Right renal cortex interstitium (tissue), 3 donors: ENCODE measurements at places on chromosomes 3 and 15.

GRCh38 chr3:161096771-161097367 is 8.3 kb downstream of the B3GALNT1 start:
- DNase-seq, result no peak

GRCh38 chr15:73758461-73758860 is 5.3 kb upstream of the INSYN1 start:
- DNase-seq, result no peak

GRCh38 chr3:108493862-108494261 is 16.5 kb downstream of the MYH15 start:
- no peak for DNase-seq

DNA sequence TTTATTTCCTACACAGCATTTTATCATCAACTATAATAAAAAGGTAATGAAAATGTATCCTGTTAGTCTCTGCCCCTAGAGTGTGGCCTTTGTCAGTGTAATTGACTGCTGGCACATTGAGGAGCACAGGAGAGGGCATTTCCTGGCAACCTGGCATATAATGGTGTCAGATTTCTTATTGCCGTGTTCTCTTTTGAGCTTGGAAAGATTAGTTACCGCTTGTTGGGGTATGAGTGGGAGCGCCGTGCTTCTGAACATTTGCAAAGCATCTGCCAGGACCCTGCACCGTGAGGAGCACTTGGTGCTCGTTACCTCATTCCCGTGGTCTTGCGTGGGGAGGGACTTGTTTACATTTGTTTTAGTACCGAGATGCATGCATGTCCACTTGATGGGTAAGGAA is 124.4 kb downstream of the PTPRG start:
- no peak for DNase-seq

- DNase-seq, result no peak
Measured at GRCh38 chr3:49427586-49427985, 1.5 kb downstream of the NICN1 start.

DNA sequence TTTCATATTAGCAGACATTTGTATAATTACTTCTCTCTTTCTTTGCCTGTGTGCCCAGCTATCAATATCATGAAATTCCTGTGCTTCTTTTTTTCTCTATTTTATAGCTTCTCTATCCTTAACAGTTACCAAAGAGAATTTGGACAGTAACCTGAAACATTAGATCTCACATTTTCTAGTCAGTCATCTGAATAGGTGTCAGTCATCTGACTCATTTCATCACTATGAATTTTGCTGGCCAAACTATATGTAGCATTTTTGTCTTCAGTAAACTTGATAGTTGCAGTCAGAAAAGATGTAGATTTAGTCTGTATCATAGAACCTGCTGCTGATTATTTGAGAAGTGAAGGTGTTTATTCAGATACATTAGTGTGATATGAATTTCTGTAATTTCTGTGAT is 52.6 kb downstream of the HMG20A start:
- DNase-seq, result no peak

- no peak for DNase-seq
Measured at GRCh38 chr3:8157640-8158039, 344.0 kb upstream of the LMCD1 start.
